ENCODE measurements at places on chromosomes 5 and 9. TPM values are rescaled to one million over a fixed set of nuclear protein-coding genes. Genes with fewer than 3 reads are reported as not detected.

Gene SLC46A2
- not detected for total RNA-seq

Gene TIMD4
- 1.6 TPM for total RNA-seq

Gene SVEP1
- total RNA-seq: 1.4 TPM

Gene PDLIM7
- 86.7 TPM for total RNA-seq

Gene LOX
- total RNA-seq: 1.6 TPM

Gene PRDM9
- not detected for total RNA-seq

Gene TSSK1B
- not detected for total RNA-seq

Gene ELOVL7
- total RNA-seq: 9.5 TPM
